Vagina (tissue), 2 donors: ENCODE measurements at places on chromosomes 4 and X. TPM values are rescaled to one million over a fixed set of nuclear protein-coding genes. Genes with fewer than 3 reads are reported as not detected.

The LRP2BP gene
- total RNA-seq = 0.49 TPM

The ALB gene
- total RNA-seq = not detected

The PALLD gene
- total RNA-seq = 229 TPM

The SMIM10L2A gene
- 1.5 TPM for total RNA-seq

The WNK3 gene
- 2.0 TPM for total RNA-seq

DNA sequence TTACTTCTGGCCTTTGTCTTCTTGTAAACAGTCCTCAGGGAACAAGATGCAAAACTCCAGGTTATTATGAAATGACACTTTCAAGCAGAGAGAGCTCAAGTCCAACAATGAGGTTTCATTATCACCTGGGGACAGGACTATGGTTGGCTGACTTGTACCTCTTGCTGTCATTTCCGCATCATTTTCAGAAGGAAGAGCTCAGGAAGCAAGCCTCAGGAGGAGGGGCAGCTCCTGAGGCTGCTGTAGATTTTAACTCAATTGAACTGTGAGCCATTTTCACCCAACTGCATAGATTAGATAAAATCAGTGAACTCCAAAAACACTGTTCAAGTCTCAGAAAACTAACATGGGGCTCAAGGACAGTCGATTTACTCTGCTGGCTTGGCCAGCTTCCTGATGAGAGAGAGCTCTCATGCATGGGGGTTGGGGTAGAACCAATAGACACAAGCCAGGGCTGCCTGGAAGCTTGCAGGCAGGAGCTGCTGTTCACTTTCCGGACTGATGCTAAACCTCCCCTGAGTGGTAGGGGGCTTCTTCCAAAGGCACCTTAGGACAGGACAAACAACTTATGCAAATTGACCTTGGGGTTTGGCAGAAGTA is 23.6 kb downstream of the TMEM255A start:
- no peaks in the 10 kb centered on the region for H3K4me1 ChIP-seq
- no peak for DNase-seq
- no peaks in the 10 kb centered on the region for H3K27me3 ChIP-seq

- no peaks in the 10 kb centered on the region for H3K4me1 ChIP-seq
- no peaks in the 10 kb centered on the region for H3K36me3 ChIP-seq
- no peak overlapping the region for H3K4me3 ChIP-seq
- H3K27me3 ChIP-seq = no peaks in the 10 kb centered on the region
- no peak overlapping the region for H3K27ac ChIP-seq
Observed at GRCh38 chr4:10273030-10273429, 156.4 kb upstream of the WDR1 start.

DNA sequence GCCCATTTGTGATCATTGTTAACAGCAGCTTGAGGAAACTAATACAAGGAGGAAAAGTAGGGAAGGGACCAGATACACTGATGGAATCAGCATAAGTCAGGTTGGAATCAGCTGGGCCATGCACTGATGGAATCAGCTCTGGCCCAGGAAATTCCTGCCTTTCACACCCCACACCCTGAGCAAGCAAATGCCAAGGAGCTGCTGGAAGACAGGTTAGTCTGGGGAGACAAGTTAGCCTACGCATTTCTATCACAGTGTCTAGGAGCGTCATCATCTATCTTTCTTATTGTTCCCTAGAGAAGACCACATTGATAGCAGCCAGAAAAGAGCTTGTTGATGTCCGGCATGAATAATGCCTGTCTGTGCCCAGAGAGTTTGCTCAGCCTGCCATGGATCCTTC is 16.2 kb upstream of the CEP135 start:
- H3K27ac ChIP-seq = no peak overlapping the region
- DNase-seq = no peak
- no peaks in the 10 kb centered on the region for H3K4me1 ChIP-seq
- no peak overlapping the region for H3K4me3 ChIP-seq
- H3K36me3 ChIP-seq = no peaks in the 10 kb centered on the region

DNA sequence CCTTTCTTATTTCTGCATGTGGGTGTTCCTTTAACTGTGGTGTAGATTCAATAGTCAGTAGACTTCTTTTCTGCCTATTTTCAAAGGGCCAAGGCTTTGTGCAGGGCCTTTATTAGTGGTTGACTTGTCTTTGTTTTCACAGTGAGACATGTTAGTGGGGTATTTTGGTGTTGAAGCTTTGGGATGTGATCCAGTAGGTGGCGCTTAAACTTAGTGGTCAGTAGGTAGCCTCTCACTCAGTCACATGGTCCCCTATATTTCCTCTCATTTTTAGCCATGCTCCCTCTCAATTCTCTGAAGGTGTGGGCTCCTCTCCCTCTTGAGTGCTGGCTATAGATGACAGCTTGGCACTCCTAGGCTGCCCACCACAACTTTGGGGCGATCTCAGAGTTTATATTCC is 23.4 kb upstream of the SLC10A7 start:
- H3K36me3 ChIP-seq = no peaks in the 10 kb centered on the region
- H3K4me3 ChIP-seq = no peak overlapping the region
- no peaks in the 10 kb centered on the region for H3K27me3 ChIP-seq
- no peak for DNase-seq

GRCh38 chr4:80171251-80171650 is 26.1 kb upstream of the PRDM8 start:
- DNase-seq = no peak
- no peaks in the 10 kb centered on the region for H3K27me3 ChIP-seq
- H3K27ac ChIP-seq = no peak overlapping the region
- H3K4me1 ChIP-seq = no peaks in the 10 kb centered on the region

- no peak for DNase-seq
- H3K4me1 ChIP-seq = no peaks in the 10 kb centered on the region
- H3K36me3 ChIP-seq = peaks cover 5% of the 10 kb centered on the region
- no peaks in the 10 kb centered on the region for H3K27me3 ChIP-seq
Observed at GRCh38 chrX:130413415-130413814, 11.6 kb downstream of the RBMX2 start.

DNA sequence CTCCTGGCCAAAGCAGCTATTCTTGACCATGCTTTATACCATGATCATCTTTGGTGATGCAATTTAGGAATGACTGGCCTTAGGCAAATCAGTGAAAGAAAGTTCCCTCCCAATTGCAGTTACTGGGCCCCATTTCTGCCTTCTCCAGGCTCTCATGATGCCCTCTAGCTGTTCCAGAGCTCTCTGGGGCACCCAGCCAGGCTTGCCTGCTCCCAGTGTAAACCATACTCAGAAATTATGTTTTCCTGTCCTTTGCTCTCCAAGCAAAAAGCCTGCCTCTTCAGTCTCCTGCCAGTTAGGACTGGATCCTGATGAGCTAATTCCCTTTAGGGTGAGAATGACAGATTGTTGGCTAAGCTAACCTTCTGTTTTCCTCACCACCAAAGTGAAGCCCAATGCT is 85.3 kb upstream of the RBPJ start:
- H3K36me3 ChIP-seq = no peaks in the 10 kb centered on the region
- no peak for DNase-seq
- peaks cover 6% of the 10 kb centered on the region for H3K4me1 ChIP-seq
- H3K27me3 ChIP-seq = no peaks in the 10 kb centered on the region

DNA sequence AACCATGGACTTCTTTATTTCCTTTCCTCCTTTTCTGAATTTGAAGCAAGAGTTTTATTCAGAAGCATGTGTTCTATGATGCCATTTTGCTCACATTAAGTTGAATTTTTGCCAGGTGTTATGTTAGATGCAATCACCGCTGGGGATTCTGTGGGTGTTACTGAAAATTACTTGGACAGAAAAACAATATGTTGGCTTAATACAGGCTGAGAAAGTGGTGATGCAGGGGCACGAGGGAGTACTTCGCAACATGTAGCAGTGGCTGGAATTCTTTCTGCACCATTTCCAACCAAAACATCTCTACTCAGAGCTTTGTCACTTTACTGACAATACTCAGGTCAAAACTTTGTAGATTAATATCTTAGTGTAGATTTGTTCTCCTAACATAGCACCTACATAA is 109.2 kb upstream of the PCDH18 start:
- no peak overlapping the region for H3K27ac ChIP-seq
- no peaks in the 10 kb centered on the region for H3K4me1 ChIP-seq
- H3K36me3 ChIP-seq = no peaks in the 10 kb centered on the region
- H3K4me3 ChIP-seq = no peak overlapping the region
- no peak for DNase-seq

- no peaks in the 10 kb centered on the region for H3K27me3 ChIP-seq
- DNase-seq = no peak
- no peaks in the 10 kb centered on the region for H3K36me3 ChIP-seq
- H3K4me1 ChIP-seq = no peaks in the 10 kb centered on the region
- no peak overlapping the region for H3K27ac ChIP-seq
Observed at GRCh38 chrX:101028562-101028961, 23.3 kb downstream of the TRMT2B start.

- no peaks in the 10 kb centered on the region for H3K4me1 ChIP-seq
- H3K27me3 ChIP-seq = no peaks in the 10 kb centered on the region
Observed at GRCh38 chr4:118287711-118288451, 64.9 kb downstream of the PRSS12 start.

DNA sequence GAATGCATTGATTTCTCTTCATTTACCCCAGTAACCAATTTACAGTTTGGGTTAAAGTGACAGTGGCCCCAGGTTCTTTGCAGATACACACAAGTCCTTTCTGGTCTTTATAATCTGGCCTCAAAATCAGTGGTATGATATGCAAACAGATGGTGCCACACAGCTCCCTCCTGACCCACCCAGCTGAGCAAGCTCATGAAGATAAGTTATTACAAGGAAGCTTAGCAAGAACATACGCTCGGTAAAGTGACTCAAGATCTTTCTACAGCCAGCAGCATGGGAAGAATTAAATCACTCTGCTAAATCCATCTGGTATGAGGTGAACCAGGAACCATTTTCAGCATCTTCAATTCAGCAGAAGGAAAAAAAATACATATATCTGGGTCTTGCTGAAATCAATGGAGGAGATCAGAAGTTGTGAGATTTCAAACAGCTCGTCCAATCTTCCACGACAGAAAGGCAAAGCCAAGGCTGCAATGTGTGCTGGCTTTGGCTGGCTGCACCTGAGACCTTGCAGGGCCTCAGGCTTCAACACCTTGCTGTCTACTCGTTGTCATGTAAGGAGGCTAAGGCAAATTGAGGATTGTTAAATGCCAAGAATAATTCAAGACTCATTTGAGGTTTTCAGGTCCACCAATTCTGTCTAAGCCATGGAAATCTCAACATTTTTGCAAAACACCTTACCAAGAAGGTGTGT is 28.2 kb downstream of the SEL1L3 start:
- DNase-seq = no peak
- no peaks in the 10 kb centered on the region for H3K4me1 ChIP-seq
- H3K4me3 ChIP-seq = no peak overlapping the region
- no peaks in the 10 kb centered on the region for H3K36me3 ChIP-seq
- H3K27ac ChIP-seq = no peak overlapping the region

- no peak overlapping the region for H3K27ac ChIP-seq
- no peaks in the 10 kb centered on the region for H3K27me3 ChIP-seq
- H3K4me3 ChIP-seq = no peak overlapping the region
- no peaks in the 10 kb centered on the region for H3K36me3 ChIP-seq
- H3K4me1 ChIP-seq = no peaks in the 10 kb centered on the region
Observed at GRCh38 chr4:126869967-126870366, 762.8 kb upstream of the INTU start.

- no peaks in the 10 kb centered on the region for H3K36me3 ChIP-seq
- no peaks in the 10 kb centered on the region for H3K27me3 ChIP-seq
- no peak overlapping the region for H3K4me3 ChIP-seq
Observed at GRCh38 chr4:113086172-113086695, 36.8 kb downstream of the ANK2 start.

DNA sequence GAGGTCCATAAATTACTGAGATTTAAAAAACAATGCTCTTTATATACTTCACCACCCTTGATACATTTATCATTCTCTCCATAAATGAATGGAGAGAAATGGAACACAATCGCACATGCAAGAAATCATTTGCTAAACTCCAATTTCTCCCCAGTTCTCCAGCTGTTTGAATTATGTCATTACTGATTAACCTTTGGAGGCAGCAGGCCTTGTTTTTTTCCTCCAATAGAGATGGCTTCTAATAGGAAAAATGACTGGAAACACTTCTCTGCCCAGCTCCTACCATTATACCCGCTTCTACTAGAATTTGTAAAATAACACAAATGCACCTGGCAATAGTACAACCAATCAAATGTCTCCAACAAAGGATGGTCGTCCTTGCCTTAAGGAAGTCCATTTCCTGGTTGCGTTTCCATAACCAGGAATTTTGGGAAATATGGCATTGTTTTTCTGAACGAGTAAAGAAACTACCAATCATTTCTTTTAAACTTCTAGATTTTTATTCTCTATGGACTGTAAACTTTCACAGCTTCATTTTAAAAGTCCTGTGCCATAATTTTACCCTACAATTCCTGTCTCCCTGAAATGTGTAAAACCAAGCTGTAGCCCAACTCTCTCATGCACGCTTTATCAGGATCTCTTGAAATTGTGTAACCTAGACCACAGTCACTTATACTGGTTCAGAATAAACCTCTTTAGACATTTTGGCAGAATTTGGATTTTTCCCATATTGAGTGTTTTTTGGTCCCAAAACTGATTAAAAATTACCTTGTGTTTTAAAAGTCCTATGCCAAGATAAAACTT is 60.1 kb downstream of the APBB2 start:
- peaks cover 48% of the 10 kb centered on the region for H3K4me1 ChIP-seq
- no peak overlapping the region for H3K4me3 ChIP-seq
- DNase-seq = no peak
- H3K27me3 ChIP-seq = no peaks in the 10 kb centered on the region
- no peaks in the 10 kb centered on the region for H3K36me3 ChIP-seq
- no peak overlapping the region for H3K27ac ChIP-seq

DNA sequence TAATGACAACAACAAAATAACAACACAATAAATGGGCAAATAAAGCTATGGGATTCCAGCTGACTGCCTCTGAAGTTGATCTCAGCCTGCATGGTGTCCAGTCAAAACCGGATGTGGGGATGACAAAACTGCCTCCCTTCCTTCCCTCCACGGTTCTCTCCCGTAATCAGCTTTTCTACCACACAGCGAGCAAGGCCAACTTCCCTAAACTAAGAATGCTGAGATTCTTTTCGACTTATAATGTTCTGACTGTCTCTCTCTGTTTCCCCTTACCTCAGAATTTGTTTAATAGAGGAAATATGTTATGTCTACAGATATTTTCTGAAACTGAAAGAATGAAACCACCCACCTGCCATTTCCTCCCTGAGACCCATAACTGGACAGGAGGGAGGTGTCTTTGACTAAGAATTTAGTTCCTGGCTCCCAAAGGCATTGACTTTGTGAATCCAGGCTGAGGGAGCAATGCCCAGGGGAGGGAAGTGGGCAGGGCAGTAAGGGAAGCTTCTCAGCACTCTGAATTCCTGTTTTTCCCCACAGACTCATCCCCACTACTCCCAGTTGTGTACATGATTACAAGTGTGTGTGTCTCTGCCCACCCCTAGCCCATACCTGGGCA is 1.0 kb upstream of the TLR1 start:
- H3K27ac ChIP-seq = peak overlapping the region; percentile 76
- H3K36me3 ChIP-seq = no peaks in the 10 kb centered on the region
- H3K4me3 ChIP-seq = peak overlapping the region; percentile 32
- H3K27me3 ChIP-seq = no peaks in the 10 kb centered on the region

DNA sequence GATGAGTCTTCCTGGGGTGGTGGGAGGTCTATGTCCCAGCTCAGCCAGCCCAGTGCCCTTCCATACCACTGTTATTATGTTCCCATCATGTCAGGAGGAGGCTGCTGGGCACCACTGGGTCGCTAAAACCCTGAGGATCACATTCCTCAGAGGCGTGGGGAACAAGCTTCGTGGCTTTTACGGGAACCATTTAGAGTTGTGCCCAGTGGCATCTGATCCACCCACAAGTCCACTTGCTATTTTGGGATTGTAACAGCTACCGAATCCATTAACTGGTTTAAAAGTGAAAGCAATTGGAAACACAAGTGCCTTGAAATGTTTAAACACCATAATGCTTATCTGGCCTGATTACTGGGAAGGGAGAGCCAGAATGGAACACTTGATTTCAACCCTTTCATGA is 13.1 kb upstream of the CCKAR start:
- no peak overlapping the region for H3K27ac ChIP-seq
- no peak for DNase-seq
- H3K4me1 ChIP-seq = no peaks in the 10 kb centered on the region
- H3K36me3 ChIP-seq = no peaks in the 10 kb centered on the region
- no peak overlapping the region for H3K4me3 ChIP-seq
- no peaks in the 10 kb centered on the region for H3K27me3 ChIP-seq
